ENCODE measurements at places on chromosomes 1 and 21. TPM values are rescaled to one million over a fixed set of nuclear protein-coding genes. Genes with fewer than 3 reads are reported as not detected.
A peak's percentile ranks its signal among the peaks of the same experiment; 100 is the strongest.

The FCMR gene
- 1.2 TPM for polyA plus RNA-seq

The THEMIS2 gene
- 5.7 TPM for polyA plus RNA-seq

The ZNF683 gene
- polyA plus RNA-seq: not detected

- no peak for DNase-seq
Observed at GRCh38 chr1:67274623-67275325, 32.9 kb upstream of the IL12RB2 start.

GRCh38 chr1:227424953-227425352 lies 106.7 kb upstream of the CDC42BPA start:
- DNase-seq: no peak

GRCh38 chr1:24694380-24694843 lies 50.8 kb upstream of the CLIC4 start:
- peak; percentile 40 for DNase-seq

GRCh38 chr1:218371927-218372672 lies 27.0 kb downstream of the TGFB2 start:
- peak; percentile 75 for DNase-seq

- DNase-seq: no peak
Observed at GRCh38 chr1:47403321-47403910, 12.7 kb upstream of the FOXE3 start.

- DNase-seq: peak; percentile 81
Observed at GRCh38 chr1:39102537-39103327, 76.6 kb downstream of the NDUFS5 start.

GRCh38 chr1:228072658-228073043 lies 9.9 kb upstream of the ARF1 start:
- DNase-seq: no peak

- DNase-seq: no peak
Observed at GRCh38 chr1:98490099-98490498, 171.4 kb upstream of the SNX7 start.

- DNase-seq: no peak
Observed at GRCh38 chr1:104120525-104120924, 370.8 kb downstream of the AMY1C start.

- DNase-seq: peak; percentile 79
Observed at GRCh38 chr1:78114034-78114956, 68.5 kb downstream of the GIPC2 start.

DNA sequence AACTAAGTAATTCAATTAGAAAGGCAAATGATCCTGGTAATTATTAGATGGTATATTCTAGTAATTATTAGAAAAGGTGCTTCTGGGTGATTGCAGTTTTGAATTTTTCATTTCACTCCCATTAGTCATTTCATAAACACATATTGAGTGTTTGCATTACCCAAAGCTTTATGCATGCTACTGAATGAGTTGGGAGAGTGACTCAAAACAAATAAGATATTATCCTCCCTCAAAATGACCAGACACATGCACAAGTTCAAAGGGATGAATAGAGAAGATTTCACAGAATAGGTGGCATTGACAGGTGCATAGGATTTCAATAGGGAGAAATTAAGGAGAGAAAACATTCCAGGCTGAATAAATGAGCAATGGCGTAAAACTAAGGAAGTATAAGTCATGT lies 84.7 kb downstream of the PHTF1 start:
- no peak for DNase-seq

- peak; percentile 71 for DNase-seq
Observed at GRCh38 chr1:1033009-1033587, 13.2 kb downstream of the AGRN start.

Data from muscle of back (tissue), 13 donors.